Ureter (tissue), 1 donor: ENCODE measurements at places on chromosomes 1 and 21. TPM values are rescaled to one million over a fixed set of nuclear protein-coding genes. Genes with fewer than 3 reads are reported as not detected.

DNA sequence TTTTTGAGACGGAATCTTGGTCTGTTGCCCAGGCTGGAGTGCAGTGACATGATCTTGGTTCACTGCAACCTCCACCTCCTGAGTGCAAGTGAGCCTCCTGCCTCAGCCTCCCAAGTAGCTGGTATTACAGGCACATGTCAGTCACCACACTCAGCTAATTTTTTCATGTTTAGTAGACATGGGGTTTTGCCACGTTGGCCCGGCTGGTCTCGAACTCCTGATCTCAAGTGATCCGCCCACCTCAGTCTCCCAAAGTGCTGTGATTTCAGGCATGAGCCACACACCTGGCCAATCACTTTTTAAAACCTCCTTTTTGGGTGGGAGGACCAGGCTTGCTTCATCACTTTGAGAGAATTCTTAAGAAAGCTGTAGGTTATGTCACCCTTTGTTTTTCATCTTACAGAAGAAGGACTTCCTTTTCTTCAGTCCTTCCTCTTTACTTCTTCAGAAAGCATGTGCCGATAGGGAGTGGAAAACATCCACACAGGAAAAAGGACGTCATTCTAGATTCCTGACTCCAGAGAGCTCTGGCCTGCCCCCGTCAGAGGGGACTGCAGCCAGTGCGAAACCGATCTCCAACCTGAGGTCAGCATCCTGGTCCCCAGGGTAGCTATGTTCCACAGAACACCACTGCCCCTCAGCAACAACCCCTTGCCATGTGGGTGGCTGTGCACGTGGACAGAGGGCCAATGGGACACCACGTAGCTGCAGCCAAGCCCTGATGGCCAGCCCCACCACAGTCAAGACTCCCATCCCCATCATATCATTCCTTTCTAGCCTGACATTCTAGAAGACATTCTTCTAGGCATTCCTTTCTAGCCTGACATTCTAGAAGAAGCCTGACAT lies 21.9 kb downstream of the NCF2 start:
- DNase-seq = no peak

- no peak for DNase-seq
Observed at GRCh38 chr1:171160639-171161354, 24.3 kb upstream of the FMO2 start.

Gene ADGRL2
- total RNA-seq = 41.9 TPM

- DNase-seq = no peak
Observed at GRCh38 chr21:28687586-28687985, 305.1 kb downstream of the LTN1 start.

Gene DDOST
- 163 TPM for total RNA-seq

- DNase-seq = no peak
Observed at GRCh38 chr1:5513179-5513578, 479.0 kb downstream of the NPHP4 start.

Gene ZNF683
- total RNA-seq = 1.2 TPM

DNA sequence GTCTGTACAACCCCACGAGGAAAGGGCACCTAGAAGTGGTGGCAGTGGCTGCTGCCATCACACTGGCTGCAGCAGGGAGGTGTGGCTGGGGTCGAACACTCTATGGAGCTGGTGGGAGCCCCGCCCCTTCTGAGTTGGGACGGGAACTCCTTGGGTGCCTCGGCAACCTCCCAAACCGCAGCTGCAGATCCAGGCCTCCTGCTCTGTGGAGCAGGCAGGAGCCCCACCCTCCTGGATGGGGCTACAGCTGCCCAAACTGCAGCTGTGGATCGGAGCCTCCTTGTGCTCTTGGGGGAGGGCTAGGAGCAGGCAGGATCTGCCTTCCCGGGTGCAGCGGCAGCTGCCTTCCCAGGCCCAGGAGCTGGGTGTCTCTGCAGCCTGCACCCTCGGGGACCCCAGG lies 38.9 kb upstream of the TARDBP start:
- no peak for DNase-seq

Gene LINGO4
- 0.31 TPM for total RNA-seq
